ENCODE measurements at places on chromosomes 16 and 17.

DNA sequence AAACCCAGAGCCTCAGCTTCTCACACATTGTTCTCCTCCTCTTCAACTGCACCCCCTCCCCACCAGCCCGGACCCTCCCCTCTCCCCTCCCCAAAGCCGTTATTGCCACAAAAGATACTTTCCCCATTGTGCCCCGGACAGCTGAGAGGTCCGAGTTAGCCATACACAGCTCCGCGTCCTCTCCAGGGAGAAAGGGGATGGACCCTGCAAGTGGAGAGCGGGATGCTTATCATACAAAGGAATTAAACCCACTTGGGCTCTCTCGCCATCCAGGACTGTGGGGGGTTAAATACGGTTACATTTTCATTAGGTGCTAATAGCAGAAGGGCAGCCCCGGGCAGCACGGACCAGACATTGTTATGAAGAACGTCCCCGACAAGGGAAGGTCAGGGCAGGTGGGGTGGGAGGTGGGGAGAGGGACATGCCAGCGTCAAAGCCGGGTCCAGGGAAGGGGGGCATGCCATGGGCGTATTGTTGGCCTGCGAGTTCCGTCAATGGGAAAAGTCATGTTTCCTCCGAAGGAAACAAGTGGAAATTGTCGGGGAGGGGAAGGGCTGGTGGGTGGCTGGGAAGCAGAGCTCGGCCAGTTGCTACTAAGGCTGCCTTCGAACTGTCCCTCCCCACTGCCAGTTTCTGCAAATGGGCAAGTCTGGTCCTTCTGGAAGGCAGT lies 99.1 kb downstream of the SOX9 start:
- DNase-seq: no peak

DNA sequence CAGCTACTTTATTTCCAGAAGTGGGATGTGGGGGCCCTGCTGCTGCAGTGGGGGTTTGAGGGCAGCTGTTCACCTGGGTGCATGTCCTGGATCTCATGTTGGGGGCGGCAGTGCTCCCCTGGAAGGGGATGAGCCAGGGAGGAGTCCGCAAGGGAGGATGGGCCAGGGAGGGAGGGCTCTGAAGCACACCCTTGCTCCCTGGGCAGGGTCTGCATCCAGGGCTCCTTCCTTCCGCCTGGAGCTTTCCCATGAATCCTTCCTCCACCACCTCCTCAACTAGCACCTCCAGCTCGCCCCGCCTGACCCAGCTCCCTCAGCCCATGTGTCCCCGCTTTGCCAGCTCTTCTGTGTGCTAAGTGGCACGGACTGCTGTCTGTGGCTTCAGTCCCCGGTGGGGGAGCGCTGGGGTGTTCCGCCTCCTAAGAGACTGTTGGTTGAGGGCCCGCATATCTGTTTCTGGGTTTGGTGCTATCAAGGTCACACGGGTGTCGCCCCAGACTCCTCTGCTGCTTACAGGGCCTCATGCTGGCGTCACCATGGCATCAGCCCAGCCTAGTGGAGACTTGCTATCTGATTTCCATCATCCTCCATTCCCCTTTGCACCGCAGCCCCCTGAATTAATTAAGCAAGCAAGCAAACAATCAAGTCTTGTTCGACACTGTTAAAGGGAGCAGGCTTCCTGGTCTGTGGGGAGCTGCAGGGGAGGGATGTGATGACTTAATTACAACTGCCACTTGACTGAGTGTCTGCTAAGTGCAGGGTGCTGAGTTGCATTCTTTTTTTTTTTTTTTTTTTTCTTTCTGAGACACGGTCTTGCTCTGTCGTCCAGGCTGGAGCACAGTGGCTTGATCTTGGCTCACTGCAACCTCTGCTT lies 71.8 kb downstream of the PRKCA start:
- DNase-seq: peak; percentile 69

GRCh38 chr16:14013571-14014283 lies 57.4 kb upstream of the MRTFB start:
- DNase-seq: peak; percentile 88

- DNase-seq: no peak
Measured at GRCh38 chr17:45256114-45256966, 5.6 kb downstream of the SPATA32 start.

DNA sequence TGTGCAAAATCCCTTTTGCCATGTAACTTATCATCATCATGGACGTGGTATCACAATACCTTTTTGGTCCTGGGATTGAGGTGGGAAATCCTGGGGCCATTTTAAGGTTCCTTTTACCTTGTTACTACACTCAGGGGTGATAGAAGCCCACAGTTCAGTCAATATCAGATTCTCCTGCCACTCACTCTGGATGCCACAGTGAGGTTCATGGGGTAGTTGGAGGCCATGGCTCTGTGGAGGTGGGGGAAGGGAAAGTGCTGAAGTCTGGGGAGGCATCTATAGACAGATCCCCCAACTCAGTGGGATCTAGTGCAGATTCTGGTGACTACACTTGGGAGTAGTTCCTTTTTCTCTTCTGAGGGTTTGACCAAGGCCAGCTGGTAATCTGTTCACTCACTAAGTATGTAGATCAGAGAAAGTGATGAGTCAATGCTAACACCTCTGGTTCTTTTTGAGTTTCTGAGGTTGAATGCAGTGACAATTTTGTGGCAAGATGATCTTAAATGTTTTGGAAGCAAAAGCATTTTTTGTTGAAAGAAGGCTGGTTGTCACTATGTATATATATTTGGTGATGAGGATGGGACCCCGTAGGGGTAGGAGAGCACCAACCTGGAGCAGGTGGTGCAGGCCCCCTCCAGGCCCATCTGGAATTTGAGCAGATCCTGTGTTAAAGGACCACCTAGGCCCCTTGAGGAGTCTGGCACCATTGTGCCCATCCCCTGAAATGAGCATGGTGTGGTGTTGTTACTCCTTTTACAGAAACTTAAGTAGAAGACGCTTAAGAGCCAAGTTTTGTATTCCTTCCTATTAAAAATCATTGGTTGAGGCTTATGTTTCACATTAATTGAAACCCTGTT lies 18.8 kb upstream of the IRF8 start:
- no peak for DNase-seq

All from DMS79 (cell line).